ENCODE measurements at places on chromosomes 5 and 9.
A peak's percentile ranks its signal among the peaks of the same experiment; 100 is the strongest.

GRCh38 chr9:33025572-33026342 lies 684 bp downstream of the DNAJA1 start:
- DNase-seq, result peak; percentile 7

DNA sequence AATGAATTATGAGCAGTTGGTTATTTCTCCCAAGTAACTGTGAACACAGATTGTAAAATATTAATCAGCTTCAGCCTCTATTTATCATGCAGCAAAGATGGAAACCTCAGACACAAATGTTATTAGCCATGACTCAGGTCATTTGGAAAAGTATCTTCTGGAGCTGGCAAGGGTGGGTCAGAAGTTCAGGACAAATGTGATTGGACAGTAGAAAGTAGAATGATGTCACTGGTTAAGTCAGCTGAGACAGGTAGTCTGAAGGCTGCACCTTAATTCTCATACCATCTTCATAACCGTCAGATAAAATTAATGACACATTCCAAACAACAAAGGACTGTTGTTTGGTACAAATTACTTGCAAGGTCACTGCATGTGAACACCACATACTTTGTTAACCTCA lies 140.2 kb downstream of the EMB start:
- no peak for DNase-seq

DNA sequence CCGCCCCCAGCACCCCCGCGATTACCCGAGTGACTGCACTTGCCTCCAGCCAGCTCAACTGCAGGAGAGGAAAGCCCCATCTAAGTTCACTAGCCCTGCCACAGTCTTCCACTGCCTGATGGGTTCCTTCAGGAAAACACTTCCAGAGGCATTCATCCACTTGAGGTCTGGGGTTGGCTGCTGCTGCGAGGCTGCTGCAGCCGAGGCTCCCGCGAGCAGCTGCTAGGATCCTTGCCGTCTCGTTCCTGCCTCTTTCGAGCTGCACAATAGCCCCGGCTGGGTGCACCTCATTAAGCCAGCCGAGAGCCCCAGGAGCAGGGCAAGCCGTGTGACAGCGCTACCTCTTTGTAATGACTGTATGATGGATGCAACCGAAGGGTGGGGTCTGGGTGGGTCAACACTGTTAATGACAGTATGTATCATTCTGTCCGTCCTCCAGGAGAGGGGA lies 24.2 kb upstream of the ELAVL2 start:
- no peak for DNase-seq

- DNase-seq, result no peak
Observed at GRCh38 chr5:27026801-27027200, 11.6 kb downstream of the CDH9 start.

DNA sequence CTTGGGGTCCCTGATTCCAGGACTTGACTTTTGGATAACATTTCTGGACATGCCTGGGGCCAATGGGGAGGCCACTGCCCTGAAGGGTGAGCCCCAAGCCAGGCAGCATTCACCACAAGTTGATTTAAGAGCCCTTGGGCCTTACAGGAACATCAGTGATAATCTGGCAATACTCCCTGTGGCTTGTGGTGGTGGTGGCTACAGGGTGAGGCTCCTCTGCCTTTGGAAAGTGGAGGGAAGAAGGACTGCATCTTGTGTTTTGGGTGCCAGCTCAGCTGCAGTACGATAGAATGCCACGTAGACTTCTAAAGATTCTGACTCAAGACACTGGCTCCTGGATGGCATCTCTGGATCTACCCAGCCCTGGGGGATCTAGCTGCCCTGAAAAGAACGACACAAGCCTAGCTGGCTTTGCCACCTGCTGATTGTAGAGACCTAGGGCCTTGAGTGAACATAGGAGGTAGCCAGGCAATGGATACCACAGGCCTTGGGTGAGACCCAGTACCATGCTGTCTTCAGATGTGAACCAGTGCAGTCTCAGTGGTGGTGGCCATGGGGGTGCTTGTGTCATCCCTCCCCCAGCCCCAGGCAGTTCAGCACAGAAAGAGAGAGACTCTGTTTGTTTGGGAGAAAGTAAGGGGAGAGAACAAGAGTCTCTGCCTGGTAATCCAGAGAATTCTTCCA lies 79.0 kb upstream of the DAP start:
- DNase-seq, result no peak

DNA sequence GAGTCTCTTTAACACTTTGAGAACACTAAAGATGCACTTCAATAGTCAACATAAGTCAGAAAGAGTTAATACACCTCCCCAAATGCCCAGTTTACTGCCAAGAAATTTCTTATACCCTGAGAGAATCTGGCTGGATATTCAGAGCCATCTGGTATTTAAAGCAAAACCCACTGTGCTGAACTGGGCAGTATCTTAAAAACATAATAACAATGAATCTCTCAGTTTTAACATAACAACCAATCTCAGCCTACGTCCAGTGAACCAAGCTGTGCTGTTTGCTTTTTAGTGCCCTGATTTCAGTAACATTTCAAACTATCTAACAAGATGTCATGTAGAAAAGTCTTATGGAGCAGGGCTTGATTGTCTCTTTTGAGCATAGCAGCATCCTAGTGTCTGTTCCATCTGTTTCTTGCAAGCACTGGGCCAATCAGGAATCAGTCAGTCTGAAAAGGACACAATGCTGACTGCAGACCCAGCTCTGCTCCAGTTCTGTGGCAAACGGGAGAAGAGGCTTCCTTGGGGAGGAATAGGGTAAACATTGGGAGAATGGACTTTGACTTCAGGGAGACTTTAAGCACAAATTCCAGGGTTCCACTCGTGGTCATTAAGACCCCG lies 43.6 kb upstream of the FAM81B start:
- DNase-seq, result no peak

DNA sequence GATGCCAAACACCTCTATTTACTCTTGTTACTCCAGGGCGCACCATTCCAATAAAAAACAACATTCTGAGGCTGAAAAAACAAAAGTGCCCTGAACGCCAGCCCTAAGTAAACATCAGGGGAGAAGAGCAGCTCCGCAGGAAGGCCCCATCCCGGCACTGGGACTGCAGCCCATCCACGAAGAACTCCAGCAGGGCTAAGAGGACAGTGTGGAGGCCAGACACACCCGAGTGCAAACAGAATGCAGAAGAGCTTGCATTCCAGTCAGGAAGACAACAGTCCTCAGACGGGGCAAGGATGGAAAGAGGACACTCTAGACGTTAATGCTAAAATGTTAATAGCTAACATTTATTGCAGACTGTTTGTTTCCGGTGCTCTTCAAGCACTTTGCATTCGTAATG lies 33.0 kb downstream of the FAM240B start:
- no peak for DNase-seq

- no peak for DNase-seq
Observed at GRCh38 chr5:164356790-164357189, 851.4 kb downstream of the MAT2B start.

DNA sequence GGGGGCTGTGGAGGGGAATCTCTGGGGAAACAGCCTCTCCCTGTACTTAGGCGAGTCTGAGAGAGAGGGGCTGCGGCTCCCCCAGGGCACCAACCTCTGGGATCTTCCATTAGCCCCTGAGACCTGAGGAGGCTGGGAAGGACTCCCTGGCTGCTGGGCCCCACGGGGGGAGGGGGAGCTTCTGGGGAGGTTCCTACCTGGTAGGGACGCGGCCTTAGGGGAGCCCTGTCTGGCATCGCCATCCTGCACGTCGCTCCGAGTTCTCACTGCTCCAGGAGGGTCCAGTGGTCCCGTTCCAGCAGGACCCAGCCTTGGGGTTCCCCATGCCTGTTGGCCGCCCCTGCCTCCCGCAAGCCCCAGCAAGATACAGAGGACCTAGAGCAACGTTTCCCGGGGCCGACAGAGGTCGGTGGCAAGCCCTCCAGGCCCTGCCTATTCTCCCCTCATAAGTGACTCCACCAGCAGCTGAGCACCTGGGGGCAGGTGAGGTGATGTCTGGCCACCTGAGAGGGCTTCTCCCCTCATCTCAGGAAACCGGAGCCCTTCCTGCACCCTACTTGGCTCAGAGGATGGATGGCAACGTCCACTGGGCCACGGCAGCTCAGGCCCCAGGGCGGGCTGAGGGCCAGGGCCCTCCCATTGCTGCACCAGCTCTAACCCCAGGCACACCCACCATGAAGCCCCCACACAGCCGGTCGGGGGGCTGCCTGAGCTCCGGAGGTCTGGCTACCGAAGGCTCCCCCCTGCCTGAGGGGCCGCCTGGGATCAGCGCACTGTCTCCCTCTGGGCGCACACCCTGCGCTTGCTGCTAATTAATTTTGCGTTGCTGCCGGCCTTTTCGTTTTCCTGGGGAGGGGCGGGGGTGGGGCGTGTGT lies 22.5 kb downstream of the TPPP start:
- no peak for DNase-seq

DNA sequence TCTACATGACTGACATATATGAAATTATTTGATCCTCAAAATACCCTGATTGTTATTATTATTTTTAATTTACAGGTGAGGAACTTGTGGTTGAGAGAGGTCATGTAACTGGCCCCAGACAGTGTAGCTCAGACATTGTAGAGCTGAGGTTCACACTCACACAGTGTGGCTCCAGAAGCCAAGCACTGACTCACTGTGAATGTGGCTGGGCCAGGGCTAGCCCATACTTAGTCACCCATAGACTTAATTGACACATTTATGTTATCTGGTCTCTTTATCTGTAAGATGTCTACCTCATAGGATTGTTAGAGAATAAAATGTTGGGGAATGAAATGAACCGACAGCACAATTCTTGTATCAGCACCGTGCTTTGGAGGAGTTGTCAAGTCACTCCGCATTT lies 24.9 kb upstream of the CCDC112 start:
- DNase-seq, result no peak

GRCh38 chr9:8802242-8802641 lies 1002.7 kb upstream of the DMAC1 start:
- no peak for DNase-seq
